ENCODE measurements at places on chromosomes 16 and 17.

GRCh38 chr17:64270885-64271284 lies 7.8 kb upstream of the TEX2 start:
- DNase-seq: no peak

GRCh38 chr17:2982854-2983253 lies 80.6 kb downstream of the OR1D5 start:
- no peak for DNase-seq

- no peak for DNase-seq
Observed at GRCh38 chr16:11260596-11260966, 4.6 kb upstream of the SOCS1 start.

GRCh38 chr16:35752773-35753558 lies 2293.6 kb downstream of the TP53TG3F start:
- no peak for DNase-seq

DNA sequence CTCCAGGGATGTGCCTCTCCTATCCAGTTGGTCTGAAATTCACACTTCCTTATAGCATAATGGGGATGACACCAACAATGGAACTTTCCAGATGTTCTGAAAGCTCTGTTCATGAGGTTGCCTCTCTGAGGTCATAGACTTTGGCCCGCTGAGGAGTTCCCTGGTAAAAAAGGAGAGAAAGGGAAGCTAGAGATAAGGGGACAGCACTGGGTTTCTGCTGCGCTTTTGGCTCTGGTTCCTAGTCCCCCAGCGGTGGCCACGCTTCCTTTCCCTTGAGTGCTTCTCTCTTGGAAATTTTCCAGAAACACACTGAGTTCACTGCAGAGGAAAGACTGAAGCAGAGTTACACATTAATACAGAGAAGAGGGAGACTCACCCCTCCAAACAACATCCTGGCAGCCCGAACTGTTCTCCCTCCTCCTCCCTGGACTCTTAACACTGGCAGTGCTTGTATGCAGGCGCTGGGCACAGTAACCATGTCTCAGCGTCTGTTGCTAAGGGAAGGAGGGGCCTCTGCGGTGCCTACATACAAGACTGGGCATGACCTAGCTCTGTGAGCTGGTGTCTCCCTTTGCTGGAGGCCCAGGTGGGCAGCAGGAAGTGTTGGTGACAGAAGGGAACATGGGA lies at the start of gene DNAH3:
Gene DNAH3, minus strand, starts transcription at position 472 of the 627 bp plus-strand sequence. CDS start 527 bp downstream, outside the sequence.
- DNase-seq: no peak

GRCh38 chr16:21570676-21571017 lies 28.7 kb upstream of the METTL9 start:
- no peak for DNase-seq

DNA sequence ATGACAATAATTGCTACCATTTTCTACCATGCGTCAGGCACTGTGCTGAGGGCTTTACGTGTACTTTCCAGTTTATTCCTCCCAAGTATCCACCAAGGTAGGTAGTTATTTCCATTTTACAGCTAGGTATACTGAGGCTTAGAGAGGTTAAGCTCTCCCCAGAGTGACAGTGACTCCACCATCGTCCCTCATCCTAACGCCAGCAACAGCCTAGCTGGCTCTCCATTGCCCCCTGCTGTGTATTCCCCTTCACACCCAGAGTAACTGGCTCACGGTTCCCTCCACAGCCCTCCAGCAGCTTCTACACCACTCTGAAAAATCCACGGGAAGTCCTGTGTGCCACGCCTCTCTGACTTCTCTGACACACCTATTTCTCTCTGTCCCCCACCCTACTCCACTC lies 7.1 kb upstream of the ASGR1 start:
- no peak for DNase-seq

GRCh38 chr16:10929853-10930754 lies 12.2 kb downstream of the DEXI start:
- no peak for DNase-seq

- DNase-seq: no peak
Observed at GRCh38 chr17:48722915-48723422, at the start of gene PRAC2. Gene PRAC2 (plus strand): TSS chr17:48723185. CDS start chr17:48724411, 1,226 bp downstream.

GRCh38 chr17:72382971-72383722 lies 262.3 kb downstream of the SOX9 start:
- no peak for DNase-seq

DNA sequence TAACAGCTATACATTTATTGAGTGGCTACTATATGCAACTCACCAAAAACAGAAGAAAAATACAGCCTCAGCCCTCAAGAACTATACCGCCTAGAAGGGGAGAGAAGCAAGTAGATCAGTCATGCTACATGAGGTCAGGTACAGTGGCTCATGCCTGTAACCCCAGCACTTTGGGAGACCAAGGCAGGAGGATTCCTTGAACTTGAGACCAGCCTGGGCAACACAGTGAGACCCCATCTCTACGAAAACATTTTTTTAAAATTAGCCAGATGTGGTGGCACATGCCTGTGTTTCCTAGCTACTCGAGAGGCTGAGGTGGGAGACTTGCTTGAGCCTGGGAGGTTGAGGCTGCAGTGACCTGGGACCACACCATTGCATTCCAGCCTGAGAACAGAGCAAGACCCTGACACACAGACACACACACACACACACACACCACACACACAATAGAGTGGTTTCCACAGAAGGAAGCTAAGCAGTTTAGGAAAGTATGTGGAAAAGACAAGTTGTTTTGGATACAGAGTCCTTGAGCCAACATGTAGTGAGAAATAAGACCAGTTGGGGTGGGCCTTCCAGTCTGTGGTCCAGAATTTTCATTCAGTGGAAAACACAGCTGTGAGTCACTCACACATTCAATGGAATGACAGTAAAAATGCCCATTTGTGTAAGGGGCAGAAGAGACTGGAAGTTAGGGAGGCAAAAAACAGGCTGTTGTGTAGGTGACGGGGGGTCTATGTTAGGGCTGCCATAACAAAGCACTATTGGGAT lies 10.7 kb upstream of the SNTB2 start:
- no peak for DNase-seq

DNA sequence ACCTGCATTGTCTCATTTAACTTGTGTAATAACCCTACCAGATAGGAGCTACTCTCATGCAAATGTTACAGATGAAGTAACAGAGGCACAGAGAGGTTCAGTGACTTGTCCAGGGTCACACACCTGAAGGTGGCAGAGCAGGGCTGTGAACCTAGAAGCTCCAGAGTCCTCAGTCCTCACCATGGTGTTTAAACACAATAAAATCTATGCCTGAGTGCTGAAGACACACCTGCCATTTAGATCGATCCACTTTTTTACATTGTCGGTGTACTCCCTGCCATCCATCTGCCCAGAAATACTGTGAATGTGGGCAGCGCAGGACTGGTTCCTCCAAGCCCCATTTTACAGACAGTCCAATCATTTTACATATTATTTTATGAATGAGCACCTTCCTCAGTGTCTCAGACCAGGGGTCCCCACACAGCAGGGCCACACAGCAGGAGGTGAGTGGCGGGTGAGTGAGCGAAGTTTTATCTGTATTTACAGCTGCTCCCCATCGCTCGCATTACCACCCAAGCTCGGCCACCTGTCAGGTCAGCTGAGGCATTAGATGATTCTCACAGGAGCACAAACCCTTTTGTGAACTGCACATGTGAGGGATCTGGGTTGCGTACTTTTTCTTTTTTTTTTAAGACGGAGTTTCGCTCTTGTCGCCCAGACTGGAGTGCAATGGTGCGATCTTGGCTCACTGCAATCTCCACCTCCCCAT lies 5.6 kb downstream of the IL4R start:
- DNase-seq: no peak

DNA sequence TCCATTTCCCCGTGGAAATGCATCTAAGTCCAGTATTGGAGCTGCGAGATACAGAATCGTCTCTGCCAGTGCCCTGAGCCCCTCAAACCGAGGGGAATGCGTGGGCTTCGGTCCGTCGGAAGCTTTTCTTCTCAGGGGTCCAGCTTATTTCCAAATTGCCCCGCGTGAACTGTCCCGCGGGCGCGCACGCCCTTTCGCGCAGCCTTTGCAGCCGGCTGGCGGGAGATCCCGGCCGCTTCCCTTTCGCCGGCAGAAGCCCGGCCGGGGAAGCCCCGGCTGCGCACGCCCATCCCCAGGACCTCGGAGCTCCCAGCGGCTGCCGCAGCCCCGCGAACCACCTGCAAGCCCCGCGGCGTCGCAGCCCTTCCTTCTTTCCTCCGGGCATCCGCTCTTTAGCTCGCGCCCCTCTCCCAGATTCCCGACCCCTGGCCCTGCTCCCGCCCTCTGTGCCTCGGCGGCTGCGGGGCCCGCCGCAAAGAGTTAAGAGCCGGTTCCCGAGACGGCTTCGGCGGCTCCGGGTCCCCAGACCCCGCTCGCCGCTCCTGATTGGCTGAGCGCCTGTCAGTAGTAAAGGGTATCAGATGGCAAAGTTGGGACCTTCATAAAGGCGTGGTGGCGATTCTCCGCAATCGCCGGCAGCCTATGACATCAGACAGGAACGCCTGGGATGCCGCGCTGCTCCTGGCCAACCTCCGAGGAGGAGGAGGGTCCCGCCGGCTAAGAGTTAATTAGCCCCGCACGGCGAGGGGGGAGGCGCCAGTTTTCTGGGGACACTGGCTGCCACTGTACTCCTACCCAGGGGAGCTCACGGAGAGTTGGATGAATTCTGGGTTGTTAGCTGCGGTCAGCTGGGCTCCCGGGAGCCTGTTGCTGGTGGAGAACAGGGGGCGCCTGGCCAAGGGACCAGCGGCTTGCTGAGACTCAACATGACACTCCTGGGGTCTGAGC lies at the start of gene MYOCD:
Gene MYOCD, plus strand, starts transcription at position 628 of the 948 bp plus-strand sequence. Its CDS starts 299 bp downstream, at position 927.
- DNase-seq: no peak

DNA sequence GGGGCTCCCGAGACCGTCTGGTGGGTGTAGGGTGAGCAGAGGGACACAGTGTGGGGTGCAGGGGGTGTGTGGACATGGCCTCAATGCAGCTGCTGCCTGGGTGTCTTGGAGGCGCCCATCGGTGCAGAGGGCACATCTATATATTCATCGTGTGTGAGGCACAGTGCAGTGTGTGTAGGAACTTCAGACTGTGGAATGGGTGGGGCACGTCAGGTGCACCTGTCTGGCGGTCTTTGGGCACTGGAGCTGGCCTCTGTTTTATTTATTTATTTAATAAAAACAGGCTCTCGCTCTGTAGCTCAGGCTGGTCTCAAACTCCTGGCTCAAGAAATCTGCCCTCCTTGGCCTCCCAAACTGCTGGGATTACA lies 16.8 kb downstream of the LASP1 start:
- DNase-seq: no peak

DNA sequence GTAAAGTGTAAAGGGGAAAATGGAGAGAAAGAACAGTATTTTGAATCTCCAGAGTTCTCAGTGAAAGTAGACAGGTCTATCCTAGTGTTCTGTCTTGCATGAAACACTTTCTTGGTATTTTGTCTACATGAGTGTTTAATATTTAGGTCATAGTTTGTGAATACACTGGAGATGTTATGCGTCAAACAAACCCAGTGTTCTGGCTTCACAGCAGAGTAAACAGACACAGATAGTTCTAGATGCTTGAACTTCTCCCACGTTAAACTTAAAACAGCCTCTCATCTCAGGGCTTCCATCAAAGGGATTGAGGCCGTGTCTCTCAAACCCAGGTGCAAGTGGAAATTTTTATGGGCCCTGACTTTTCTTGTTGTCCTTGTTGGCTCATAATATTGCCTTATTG lies 48.3 kb downstream of the RBFOX1 start:
- no peak for DNase-seq

DNA sequence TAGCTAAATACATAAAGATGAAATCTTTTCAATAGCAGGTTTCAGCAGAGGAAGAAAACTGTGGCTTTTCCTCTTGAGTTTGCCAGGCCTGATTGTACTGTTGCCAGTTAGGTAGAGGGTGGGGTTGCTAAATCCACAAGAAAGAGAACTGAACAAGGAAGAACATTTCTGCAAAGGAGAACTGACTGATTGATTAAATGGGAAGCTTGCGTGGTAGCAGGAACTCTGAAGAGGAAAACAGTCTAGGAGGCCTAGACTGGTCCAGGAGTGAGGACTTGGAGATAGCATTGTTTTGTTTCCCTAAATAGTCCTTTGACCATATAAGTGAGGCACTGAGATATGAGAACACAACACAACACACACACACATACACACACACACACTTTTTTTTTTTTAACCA lies 18.8 kb downstream of the LRRC36 start:
- DNase-seq: no peak

GRCh38 chr17:66734186-66734943 lies 100.6 kb upstream of the CACNG5 start:
- DNase-seq: no peak

DNA sequence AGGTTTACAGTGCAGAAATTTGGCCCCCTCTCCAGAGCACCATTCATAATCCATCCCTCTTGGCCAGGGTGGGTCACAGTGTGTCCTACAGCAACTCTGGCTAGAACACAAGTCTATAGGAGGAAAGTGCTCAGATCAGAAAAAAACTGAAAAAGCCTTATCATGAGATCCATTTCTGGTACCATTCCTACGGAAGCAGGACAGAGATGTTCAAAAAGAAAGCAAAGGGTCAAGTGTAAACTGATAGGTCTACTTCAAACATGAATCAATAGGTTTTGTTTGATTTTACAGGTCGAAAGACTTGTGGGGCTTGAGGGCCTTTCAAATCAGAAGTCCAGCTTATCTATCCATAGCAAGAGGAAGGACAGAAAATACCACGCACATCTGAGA lies 326.4 kb downstream of the SOX9 start:
- DNase-seq: no peak

GRCh38 chr17:6458460-6458950 lies 14.2 kb downstream of the PIMREG start:
- no peak for DNase-seq

GRCh38 chr17:17888821-17889220 lies 52.0 kb upstream of the SREBF1 start:
- DNase-seq: no peak

- DNase-seq: no peak
Observed at GRCh38 chr16:84477661-84478060, 26.8 kb downstream of the MEAK7 start.

DNA sequence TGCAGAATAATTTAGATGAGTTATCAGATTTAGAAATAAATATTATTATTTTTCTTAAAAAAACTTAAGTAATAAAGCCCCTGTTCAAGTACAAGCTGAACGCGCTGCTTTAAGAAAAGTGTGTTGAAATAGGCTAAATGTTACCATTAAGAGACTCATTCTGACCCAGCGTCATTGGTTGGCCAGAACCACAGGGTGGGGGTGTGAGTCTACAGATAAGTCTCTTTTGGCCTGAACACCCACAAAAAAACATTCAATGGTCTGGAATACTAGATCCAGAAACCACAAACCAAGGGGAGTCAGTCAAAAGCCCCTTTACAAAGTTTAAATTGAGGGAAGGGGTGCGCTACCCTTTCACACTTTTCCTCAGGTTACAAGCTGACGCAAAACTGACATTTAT lies 776.1 kb downstream of the KCNJ2 start:
- no peak for DNase-seq

Measured in NCI-H1930 (cell line).